ENCODE measurements at places on chromosomes 6 and 20. TPM values are rescaled to one million over a fixed set of nuclear protein-coding genes. Genes with fewer than 3 reads are reported as not detected.

The TINAG gene
- total RNA-seq = 114 TPM

The E2F1 gene
- 60.9 TPM for total RNA-seq

The ABHD16B gene
- not detected for total RNA-seq

The HDAC2 gene
- 109 TPM for total RNA-seq

The PACSIN1 gene
- total RNA-seq = not detected

The QRSL1 gene
- total RNA-seq = 16.0 TPM

The BEND3 gene
- total RNA-seq = 2.3 TPM

The FAM210B gene
- total RNA-seq = 12.8 TPM

The CGAS gene
- total RNA-seq = 21.9 TPM

The PSMA7 gene
- 810 TPM for total RNA-seq

The C20orf202 gene
- total RNA-seq = not detected

The FAM209B gene
- total RNA-seq = not detected

The NTSR1 gene
- total RNA-seq = not detected

The C6orf132 gene
- total RNA-seq = 1.6 TPM

The VPS16 gene
- total RNA-seq = 47.5 TPM

The PLAGL1 gene
- 6.0 TPM for total RNA-seq

The KIF25 gene
- total RNA-seq = not detected

The COL11A2 gene
- 1.4 TPM for total RNA-seq

The HLA-B gene
- total RNA-seq = 379 TPM

The PRR3 gene
- total RNA-seq = 12.7 TPM

The CST5 gene
- total RNA-seq = not detected

The CBFA2T2 gene
- total RNA-seq = 51.9 TPM

The ADGRF5 gene
- total RNA-seq = not detected
